ENCODE measurements at places on chromosomes 2 and 18.

DNA sequence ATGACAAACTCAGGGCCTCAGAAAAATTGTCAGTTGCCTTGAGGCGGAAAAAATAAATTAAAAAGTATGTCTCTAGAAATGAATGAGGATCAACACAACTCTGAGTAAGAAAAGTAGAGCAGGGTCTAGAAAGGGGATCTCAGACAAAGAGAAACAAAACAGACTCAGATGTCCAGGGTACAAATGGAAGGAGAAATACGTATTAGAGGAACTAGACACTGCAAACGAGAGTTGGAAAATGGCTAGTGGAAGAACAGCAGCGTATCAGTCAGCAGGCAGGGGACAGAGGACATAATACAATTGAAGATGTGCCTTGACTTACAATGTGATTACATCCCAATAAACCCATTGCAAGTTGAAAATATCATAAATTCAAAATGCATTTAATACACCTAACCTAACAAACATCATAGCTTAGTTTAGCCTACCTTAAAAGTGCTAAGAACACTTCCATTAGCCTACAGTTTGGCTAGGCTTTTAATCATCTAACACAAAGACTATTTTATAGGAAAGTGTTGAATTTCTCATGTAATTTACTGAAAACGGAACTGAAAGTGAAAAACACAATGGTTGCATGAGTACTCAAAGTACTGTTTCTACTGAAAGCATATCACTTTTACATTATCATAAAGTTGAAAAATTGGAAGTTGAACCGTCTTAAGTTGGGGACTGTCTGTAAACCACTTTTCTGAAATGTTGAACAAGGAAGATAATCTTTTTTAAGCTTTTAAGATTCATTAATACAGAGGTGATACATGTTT lies 182.8 kb downstream of the NBAS start:
- no peak for DNase-seq

- DNase-seq: no peak
These were observed 223.8 kb upstream of the SPRED2 start for GRCh38 chr2:65656160-65656718.

DNA sequence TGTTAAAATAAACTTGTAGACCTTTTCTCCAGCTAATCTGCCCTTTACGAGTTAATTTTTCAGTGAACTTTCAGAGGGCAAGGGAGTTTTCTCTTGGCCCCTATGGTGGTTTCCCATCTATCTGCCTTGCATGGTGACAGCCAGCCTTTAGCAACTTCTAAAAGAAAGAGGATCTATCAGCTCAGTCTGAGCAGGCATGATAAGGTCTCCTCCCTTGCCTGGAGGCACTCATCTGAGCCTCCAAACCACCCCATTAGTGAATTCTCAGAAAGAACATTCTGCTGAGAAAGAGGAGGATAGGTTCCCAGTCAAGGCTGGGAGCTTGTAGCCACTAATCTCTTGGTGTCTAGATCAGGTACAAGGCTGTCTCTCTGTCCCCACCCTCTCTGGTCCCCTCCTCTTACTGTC lies 10.7 kb upstream of the GYPC start:
- no peak for DNase-seq

- no peak for DNase-seq
These were observed 114.8 kb upstream of the RGPD4 start for GRCh38 chr2:107711941-107712340.

DNA sequence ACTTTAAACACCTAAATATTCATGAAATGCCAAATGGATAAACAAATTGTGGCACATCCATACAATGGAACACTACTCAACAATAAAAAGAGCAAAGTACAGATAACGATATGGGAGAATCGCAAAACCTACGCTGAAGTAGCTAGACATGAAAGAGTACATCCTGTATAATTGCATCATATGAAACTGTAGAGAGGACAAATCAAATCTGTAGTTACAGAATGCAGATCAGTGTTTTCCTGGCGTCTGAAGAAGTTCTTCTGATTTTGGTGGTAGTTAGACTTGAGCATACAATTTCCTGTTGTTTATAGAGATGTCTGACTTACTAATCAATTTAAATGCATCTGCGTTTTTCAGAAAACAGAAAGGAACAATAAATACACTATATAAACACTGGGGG lies 394.4 kb downstream of the SOCS6 start:
- DNase-seq: no peak

DNA sequence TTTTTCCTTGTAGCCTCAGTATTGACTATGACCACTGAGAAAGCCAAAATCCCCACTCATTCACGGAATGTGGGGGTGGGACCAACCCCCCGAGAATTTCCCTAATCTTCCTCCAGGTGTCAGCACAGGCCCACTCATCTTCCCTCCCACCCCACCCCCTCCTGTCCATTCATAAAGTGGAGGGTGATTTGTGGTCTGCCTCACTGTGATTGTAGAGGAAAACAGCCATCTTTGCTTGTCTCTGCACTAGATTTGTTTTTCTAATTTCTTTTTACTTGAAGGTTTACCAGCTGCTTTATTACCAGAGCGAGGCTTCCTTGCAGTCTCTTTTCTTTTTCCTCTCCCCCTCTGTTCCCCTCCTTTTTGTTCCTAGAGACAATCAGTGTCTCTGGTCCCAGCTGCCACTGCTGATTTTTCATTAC lies 171.8 kb downstream of the ICOS start:
- no peak for DNase-seq

GRCh38 chr2:100733391-100734187 lies 86.3 kb upstream of the NPAS2 start:
- DNase-seq: no peak

DNA sequence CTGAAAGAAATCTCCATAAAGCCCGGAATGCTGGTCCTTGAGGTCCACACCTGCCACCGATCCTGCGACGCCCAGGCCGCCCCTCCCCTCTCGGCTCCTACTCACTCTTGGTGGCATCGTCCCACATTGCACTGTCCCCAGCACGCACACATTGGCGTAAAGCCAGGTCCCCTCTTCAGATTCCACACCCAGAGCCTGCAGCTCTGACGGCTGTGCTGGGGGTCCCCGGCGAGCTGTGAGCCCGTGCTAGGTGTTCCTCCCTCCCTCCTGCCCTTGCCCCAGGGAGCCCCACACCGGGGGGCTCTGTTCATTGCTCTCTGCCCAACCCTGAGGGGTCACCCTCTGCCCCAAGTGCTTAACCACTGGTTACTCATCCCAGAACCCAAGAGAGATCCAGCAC lies 8.5 kb downstream of the TPO start:
- DNase-seq: no peak

GRCh38 chr2:230873661-230874401 lies 9.1 kb downstream of the ITM2C start:
- DNase-seq: no peak

DNA sequence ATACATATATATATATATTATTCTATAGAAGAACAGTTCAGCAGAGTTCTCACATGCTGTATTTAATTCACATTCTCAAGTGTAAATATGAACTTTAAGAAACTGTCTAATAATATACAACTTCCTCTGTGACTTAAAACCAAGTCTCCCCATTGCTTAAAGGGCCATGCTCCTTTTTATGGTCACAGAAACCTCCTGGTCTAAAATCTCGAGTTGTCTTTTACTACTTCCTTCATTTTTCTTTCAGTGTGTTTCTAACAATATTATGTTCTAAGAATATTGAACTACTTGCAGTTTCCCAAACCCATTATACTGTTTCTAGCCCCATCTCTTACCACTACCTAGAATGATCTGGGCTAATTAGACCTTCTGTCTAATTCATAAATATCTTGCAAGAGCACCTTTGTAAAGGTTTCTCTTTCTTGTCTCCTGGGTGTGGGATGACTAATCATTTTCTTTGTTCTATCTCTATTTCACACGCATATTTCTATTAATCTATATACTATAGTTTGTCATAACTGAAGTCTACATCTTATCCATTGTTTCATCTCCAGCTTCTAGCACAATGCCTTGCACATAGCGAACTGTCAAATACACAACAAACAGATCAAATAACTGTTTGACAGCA lies 48.8 kb downstream of the ERBB4 start:
- no peak for DNase-seq

DNA sequence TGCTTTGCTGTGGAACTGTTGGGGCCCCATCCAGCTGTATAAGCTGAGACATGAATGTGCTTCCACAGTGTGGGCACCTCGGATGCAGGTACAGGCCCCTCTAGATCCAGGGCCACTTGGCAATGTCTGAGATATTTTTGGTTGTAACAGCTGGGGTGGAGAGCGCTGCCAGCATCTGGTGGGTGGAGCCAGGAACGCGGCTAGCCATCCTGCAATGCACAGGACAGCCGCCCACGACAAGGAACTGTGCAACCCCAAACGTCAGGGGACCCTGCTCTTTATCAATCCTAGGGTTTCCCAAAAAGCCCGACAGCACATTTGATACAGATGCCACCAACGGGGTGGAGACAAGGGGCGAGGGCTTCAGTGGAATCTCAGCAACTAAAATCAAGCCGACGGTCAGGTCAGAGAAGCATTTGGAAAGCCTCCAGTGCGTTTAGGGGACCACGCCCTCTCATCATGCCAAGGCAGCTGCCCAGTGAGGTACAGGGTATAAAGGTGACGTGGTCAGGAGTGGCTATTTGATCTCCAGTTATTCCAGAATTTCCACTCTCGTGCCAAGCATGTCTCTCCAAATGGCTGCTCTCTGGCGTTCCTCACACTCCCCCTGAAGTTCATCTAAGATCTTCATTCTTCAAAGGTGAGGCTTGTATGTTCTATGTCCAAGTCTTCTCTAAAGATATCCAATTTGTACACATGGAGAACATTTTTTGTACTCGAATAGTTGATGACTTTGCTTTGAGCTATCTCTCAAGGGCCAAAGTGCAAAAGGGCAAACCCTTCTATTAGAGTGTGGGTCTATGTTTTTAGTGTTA lies 55.7 kb downstream of the LRRFIP1 start:
- no peak for DNase-seq

- DNase-seq: peak; percentile 91
These were observed 100.5 kb downstream of the CDC42EP3 start for GRCh38 chr2:37570773-37571586.

GRCh38 chr2:98016908-98017670 lies 21.3 kb upstream of the TMEM131 start:
- DNase-seq: no peak

DNA sequence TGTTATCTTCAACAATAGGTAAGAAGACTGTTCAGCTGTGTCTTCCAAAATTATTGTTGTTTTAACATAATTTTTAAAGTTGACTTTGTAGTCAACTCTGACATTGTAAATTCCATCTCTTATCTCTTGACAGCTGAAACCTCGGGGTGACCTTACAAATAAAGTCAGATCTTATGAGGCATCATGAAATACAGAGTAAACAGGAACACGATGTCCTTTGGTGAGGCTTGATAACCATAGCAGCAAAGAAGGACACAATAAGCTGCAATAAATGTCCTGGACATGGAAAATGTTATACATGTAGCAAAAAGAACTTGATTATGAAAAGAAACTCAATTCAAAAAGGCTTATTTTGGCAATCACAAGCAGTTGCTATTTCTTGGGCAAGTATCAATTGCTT lies 618.9 kb upstream of the SLC39A10 start:
- DNase-seq: no peak
